Stimulated activated CD8-positive, alpha-beta memory T cell treated with anti-CD3 and anti-CD28 coated beads, Interleukin-4, amount 100 ng/mL, for 4 hours (primary cell): ENCODE measurements at places on chromosomes 6 and 20.

- no peak for DNase-seq
Observed at GRCh38 chr6:16249971-16250370, 11.6 kb downstream of the GMPR start.

DNA sequence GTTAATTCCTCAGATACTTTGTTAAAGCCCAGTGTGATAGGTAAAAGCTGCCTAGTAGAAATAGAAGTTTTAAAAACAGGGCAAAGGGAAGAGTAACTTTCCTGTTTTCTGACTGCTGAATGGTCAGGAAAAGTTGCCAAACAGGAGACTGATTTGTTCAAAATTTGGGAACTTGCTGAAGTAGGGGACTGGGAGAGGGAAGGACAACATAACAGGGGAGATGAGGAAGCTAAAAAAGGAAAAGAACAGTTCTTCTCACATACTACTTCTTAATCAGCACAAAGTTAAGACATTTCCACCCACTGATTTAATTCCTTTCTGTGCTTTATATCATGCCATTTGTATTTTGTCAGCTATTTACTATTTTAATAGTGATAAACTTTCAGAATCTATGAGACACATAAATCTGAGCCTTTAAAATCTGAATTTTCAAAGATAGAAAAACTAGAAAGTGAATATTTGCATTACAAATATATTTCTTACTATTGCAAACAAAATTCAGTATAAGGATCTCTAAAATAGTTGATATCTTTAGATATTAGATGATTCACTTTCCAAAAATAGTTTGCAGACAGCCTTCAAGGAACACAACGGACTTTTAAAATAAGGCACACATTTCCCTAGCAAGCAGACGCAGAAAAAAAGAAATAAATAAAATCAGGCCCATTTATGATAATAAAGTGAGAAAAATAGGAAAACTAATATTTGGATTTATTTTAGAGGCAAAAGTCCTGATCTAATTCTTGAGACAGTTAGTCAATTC is 36.9 kb upstream of the SLC16A10 start:
- no peak for DNase-seq

GRCh38 chr6:17877196-17877894 is 110.1 kb downstream of the KIF13A start:
- DNase-seq = no peak

DNA sequence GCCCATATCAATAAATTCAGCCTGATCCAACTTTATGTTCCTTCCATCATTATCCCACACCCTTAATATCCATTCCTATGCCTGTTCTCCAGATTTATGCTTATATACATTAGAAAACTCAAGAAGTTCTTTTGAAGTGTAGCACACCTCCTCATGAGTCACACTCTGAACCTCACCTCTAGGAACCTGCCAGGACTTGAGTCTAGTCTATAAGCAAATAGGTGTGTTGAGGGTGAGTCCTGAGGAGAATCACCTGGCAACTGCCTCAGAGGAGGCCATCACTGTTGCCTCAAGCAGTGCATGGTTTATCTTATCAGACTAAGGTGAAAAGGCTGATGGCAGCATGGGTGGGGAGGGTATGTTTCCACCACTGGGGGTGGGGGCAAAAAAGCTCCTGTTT is 496.7 kb downstream of the C6orf118 start:
- no peak for DNase-seq

DNA sequence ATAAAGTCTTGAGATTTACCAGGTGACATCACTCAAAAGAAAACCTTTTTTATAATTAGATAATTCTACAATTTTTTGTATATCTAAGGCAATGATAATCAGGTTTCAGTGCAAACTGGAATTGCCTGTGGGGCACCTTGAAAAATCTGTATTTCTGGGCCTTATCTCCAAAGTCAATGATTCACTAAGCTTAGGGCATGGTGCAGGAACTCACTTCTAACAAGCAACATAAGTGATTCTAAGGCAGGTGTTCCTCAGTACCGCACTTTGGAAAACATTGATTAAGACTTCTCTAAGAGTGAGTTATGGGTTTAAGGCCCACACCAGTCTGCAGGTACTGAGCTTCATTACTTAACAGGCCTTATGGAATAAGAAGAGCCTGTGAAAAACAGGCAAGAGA is 115.3 kb downstream of the COL12A1 start:
- no peak for DNase-seq

GRCh38 chr6:47428288-47428687 is 49.3 kb upstream of the CD2AP start:
- DNase-seq = no peak

- no peak for DNase-seq
Observed at GRCh38 chr6:34301408-34301807, 52.6 kb upstream of the SMIM29 start.

GRCh38 chr20:36132802-36133211 is 21.7 kb upstream of the EPB41L1 start:
- no peak for DNase-seq

DNA sequence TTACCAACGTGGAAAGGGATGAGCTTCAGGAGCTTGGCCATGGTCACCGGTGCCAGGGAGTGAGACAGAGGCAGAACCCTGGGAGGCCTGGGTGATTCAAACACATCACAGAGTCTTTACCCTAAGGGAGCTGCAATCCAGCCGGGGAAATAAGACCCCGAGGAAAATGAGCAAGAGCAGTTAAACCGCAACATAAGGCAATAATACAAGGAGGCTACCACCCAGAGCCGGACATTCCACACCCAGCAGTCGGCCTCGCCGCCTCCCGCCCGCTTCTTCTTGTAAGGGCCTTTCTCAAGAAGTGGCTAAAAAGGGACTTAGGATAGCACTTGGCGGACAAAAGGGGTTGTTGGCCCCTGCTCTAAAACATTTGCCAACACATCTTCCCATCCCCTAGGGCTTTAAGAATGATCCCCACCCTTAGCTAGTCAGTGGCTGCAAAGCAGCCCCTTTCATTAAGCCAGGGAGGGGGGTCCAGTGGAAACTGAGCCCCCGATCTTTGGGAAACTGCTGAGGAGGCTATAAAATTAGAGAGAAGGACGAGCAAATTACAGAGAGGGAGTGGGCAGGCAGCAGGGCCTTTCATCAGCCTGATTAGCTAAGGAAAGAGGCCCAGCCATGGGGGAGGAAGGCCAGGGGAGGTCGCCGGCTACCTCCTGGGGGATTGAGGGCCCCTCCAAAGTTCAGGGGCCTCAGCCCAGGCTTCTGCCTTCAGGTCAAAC is 34.3 kb downstream of the SNX5 start:
- no peak for DNase-seq

DNA sequence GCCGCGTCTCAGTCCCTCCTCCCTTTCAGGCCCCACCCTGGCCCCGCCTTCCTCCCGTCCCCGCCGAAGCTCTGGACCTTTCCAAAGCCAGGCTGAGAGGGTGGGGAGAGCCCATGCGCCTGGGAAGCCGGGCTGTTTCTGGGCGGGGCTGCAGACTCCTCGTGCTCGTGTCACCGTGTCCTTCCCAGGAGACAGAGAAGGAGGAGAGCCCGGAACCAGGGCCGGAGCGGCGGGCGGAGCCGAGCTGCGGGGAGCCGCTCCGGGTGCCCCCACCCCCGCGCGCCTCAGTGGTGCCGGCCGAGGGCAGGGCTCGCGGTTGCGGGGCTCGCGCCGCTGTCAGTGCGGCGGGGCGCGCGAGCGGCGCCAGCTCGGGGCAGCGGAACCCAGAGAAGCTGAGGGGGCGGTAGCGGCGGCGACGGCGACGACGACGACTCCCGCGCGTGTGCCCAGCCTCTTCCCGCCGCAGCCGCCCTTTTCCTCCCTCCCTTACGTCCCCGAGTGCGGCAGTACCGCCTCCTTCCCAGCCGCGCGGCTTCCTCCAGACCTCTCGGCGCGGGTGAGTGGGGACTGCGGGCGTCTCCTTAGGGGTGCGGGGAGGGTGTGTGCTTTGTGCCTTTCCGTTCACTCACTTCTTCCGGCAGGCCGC is at the start of gene RALY:
Gene RALY, plus strand, starts transcription at position 336 of the 646 bp plus-strand sequence. CDS start 78,164 bp downstream, outside the sequence.
- peak; percentile 90 for DNase-seq

DNA sequence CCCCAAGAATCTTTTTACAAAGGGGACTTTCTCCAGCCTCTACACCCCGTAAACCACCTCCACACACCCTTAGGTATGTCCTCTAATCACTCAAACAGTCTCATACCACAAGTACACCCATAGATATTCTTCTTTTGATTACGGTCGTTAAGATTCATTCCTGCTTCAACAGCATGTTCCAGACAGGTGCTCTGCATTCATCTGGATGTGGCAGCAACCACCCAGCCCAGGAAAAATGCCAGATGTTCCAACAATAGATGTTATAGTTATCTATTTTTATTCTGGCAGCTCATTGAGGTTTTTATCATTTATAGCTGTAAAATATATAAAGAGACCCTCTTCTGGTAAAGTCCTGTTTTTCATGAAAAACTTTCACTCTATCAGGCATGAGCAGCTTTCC is 60.7 kb downstream of the SIM1 start:
- DNase-seq = no peak

GRCh38 chr6:111761783-111762312 is 111.4 kb downstream of the FYN start:
- no peak for DNase-seq

- DNase-seq = no peak
Observed at GRCh38 chr6:159074876-159075275, 30.1 kb upstream of the TAGAP start.

- no peak for DNase-seq
Observed at GRCh38 chr6:1311400-1312202, at the start of gene FOXQ1. Gene FOXQ1, plus strand, starts transcription at chr6:1312098. Its CDS starts 607 bp downstream, at chr6:1312705.

DNA sequence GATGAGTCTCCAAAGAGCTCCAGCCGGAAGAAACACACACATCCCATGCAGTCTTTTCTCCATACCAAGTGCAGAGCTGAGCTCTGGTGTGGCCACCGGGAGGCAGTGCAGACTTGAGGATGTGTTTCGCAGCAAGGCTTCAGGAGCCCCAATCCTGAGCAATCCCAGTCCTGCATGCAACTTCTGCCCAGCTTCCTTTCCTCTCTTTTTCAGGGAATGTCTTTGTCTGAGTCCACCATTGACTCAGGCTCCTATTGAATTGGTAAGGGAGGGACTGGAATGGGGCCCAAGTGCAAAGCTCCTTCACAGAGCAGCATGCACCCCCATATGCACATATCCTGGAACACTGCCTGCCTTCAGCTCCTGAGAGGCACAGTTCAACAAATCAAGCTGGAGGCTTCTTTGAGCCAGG is 50.5 kb upstream of the ASIP start:
- DNase-seq = no peak

DNA sequence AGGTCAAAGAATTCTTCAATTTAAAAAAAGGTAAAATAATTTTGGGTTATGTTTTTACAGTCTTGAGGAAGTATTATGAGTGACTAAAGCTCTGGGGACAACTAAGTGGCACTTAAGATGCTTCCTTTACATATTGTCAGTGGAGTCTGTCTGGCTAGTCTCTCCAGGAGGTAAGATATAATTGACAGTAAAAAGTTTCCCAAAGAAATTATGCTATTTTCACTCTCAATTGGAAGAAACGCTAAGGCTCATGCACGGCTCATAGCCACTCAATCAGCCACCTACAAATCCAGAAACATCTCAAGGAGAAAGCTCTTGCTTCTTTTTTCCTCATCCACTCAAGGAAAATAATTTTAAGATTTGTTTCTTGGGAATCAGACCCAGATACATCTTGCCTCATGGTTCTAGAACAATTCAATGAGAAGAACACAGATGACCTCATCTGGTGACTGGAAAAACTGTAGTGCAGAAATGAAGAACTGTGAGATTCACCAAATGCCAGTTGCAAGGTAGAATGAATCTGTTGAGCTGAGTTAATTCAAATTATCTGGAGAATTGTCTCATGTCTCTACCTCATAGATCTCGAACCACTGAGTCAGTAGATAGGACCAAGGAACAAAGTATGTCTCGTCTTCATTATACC is 252.9 kb downstream of the TPBG start:
- no peak for DNase-seq

DNA sequence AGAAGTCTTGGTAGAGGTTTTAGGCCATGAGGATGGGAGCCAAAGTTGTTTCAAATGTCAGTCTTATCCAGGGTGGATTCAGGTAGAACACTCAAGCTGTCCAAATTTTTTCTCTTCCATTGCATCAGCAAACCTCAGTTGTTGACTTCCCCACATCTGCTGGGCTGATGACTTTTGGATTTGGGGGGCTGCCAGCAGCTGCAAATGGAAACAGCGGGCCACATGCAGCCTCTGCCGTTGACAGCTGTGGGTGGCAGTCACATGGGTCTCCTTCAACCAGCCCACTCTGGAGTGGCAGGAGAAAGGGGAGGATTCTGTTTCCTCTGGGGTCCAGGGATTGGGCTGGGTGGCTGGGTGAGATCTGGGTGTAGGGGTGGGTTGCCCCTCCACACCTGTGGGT is 5.8 kb upstream of the MLN start:
- DNase-seq = no peak

- no peak for DNase-seq
Observed at GRCh38 chr20:10115021-10115420, 80.2 kb downstream of the ANKEF1 start.

DNA sequence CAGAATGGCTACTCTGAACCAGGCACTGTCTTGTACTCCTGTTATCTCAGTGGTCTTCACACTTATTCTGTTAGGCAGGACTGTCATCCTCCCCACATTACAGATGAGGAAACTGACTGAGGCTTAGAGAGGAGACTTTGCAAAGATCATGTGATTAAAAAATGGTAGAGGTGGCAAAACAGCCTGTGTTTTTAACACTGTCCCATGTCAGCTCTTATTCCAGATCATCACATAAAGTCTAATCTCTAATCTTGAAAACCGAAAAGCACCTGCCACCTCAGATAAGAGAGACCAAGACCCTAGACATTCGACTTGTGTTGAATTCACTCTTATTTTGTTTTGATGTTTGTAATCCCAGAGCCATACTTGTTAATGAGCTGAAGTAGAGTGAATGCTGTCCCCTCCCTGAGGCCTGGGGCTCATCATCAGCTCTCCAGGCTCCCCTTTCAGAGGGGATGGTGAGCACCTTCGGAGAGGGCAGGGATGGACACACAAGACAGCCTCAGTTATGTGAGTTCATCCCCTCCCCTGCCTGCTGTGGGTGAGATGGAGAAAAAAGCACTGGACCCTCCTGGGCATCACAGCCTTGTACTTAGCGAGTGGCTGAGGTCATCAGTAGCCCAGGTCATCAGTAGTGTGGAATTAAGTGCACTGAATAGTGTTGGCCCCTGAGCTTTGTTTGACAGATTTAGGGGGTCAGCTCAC is 30.6 kb downstream of the MTHFD1L start:
- DNase-seq = no peak

- DNase-seq = no peak
Observed at GRCh38 chr6:154352898-154353585, 3.6 kb downstream of the IPCEF1 start.

GRCh38 chr6:45422503-45423110 is 44.9 kb upstream of the SUPT3H start:
- DNase-seq = no peak

GRCh38 chr20:33061658-33062028 is 7.9 kb downstream of the BPIFB3 start:
- DNase-seq = no peak

DNA sequence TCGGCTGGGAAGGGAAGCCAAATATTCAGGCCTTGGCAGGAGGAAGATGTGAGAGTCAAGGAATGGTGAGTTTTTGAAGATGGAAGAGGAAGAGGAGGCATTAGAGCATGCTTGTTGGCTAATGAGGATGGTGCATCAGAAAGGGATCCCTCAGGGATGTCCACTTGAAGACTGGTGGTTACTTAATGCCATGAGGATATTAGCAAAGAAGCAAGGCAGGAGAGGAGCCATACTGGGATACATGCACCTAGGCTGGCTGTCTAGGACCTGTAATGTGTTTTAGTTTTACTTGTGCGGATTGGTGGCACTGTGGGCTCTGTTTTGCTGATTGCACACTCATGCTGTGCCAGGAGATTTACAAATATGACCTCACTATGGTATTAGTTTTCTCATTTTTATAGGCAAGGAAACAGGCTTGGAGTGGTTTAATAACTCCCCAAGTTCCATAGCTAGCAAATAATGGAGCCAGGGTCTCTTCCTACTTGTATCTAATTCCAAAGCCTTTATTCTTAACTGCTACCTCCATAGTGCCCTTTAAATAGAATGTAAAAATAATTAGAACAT is 37.8 kb downstream of the NCOA7 start:
- DNase-seq = no peak
